ENCODE measurements at places on chromosomes 2 and 18.

DNA sequence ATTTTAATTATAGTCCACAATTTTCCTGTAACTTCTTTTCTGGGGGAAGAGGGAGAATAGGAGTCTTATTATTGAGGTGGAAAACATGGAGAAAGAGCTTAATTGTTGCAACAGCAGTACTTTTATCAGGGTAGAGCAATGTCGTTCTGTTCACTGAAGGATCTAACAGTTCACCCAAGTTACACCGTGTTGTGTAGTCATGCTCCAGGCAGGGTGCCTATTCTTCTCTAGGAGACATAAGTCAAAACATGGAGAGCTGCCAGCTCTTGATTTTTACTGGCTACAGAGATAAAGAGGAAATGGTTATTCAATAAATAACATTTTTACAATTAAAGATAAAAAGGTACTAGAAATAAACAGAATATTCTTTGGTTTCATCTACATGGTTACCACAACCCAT is 594.3 kb upstream of the NETO1 start:
- DNase-seq, result peak; percentile 80

- peak; percentile 23 for DNase-seq
These were observed 45.7 kb downstream of the RALB start for GRCh38 chr2:120298173-120298835.

- DNase-seq, result peak; percentile 17
These were observed 16.2 kb downstream of the HNMT start for GRCh38 chr2:137980459-137980858.

- no peak for DNase-seq
These were observed 5.5 kb upstream of the HNRNPA3 start for GRCh38 chr2:177207101-177207500.

- DNase-seq, result peak; percentile 51
These were observed 214.6 kb downstream of the SETBP1 start for GRCh38 chr18:44895176-44895798.

DNA sequence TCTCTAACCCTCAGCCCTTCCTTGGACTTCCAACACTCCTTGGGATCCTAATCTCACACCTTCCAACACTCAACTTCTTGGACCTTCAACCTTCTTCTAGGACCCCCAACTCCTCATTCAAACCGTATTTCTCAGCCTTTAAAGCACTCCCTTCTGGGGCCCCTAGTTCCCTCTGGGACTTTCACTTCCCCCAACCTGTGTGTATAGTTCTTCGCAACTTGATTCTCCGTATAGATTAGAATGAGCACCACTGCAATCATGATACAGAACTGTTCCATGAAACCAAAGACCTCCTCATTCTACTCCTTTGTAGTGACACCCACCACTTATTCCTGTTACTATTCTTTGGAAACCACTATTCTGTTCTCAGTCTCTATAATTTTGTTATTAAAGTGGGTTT is 62.0 kb upstream of the NFU1 start:
- no peak for DNase-seq

DNA sequence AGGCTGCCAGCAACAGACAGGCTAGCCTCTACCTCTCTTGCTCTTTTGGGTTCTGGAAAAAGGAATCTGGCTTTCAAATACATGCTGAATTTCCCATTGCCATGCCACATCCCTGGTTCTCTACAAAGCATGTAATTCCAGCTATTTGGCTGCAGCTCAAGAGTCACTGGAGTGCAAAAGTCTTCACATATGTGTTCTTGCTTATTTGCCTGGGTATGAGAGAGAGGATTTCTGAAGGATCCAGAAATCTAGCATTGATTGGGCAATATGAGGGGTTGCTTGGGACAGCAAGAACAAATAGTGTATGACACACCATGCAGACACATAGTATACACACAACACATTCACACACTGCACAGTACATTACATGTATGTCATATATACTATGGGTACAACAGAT is 30.7 kb upstream of the LGALSL start:
- DNase-seq, result peak; percentile 12

GRCh38 chr2:74137651-74138599 is 9.8 kb downstream of the BOLA3 start:
- no peak for DNase-seq

- no peak for DNase-seq
These were observed 27.6 kb downstream of the RNU4ATAC start for GRCh38 chr2:121558329-121558728.

DNA sequence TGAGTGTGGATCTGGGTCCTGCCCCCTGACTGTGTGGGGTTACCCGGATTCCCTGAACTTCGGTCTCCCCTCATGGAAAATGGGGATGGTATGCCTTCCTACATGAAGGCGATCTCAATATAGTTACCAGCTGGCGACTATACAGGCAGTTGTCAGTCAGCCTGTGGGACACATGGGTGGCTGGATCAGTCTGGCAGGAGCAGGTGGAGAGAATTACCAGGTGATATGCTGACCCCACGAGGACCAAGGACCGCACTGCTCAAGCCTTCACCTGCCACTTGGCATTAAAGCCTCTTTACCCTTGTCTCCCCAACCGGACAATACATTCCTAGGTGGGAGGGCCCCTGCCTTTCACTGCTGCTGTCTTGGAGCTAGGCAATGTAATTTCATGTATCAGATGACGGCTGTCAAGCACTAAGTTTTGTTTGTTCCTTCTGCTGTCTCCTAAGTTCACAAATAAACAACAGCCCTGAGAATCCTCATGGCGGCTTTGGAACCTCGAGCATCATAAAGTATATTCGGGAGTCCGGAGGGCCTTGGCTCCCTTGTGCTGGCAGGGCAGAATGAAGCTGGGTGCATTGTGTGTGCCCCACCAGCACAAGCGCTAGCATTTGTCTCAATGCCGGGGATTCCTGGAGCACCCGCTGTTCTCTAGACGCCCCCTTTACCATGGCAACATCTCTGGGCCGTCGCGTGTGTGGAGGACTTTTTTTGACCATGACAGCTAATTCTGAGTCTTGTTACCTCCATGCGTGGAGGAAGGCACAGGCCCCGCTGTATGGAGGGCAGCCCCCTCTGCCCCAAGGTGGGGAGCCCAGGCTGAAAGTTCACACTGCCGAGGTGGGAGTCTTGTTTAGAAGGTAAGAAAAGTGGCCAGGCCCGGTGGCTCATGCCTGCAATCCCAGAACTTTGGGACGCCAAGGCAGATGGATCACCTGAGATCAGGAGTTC is 48.6 kb downstream of the PDCL3 start:
- DNase-seq, result no peak

GRCh38 chr2:14633061-14633460 is 544 bp downstream of the LRATD1 start:
- no peak for DNase-seq

DNA sequence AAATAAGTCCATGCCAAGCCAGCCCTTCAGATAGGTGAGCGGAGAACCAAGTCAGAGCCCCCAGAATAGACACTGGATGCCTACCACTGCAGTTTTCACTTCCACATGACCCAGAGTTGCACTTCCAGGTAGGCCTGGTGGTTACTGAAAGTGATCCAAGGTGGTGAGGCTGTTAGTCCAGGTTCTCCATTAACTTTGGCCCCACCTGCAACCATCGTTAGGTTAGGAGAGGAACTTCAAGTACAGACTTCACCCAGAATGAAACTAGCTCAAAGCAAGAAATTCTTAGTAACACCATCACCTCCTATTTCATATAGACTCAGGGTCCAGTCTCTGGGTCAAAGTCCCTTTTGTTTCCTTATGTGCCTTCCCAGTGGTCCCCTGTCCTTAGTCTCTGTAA is 293.1 kb upstream of the ID2 start:
- no peak for DNase-seq

GRCh38 chr18:13306583-13306982 is 88.0 kb downstream of the LDLRAD4 start:
- DNase-seq, result peak; percentile 44

GRCh38 chr2:3142961-3143571 is 234.6 kb downstream of the EIPR1 start:
- no peak for DNase-seq

GRCh38 chr2:66255136-66255535 is 179.8 kb upstream of the MEIS1 start:
- no peak for DNase-seq

GRCh38 chr18:79697178-79697577 is 17.6 kb downstream of the CTDP1 start:
- no peak for DNase-seq

DNA sequence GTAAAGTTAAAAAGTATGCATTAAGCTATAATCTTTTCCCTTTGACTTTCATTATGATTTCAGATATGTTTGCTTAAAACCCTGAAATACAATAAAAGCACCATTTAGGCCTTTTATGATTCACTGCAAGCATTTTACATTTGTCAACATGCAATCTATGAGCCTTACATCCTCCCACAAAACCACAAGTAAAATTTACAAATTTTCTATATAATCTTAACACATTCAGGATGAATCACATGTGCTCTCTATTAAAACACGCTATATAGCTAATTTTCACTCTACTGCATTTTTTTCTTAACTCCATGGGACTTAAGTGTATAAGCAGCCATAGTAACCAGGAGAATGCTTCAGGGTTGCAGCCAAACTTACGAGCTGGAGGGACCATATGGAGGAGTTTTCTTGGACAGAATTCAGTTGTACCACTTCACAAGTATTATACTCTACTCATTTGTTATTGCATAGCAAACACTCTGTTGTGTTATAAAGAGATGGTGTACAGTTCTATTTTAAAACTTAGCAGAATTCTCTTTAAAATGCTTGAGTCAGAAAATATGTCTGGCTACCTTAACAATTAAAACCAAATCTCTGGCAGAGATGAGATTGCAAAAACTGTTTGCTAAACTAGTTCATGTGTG is 293.2 kb downstream of the ALK start:
- DNase-seq, result no peak

DNA sequence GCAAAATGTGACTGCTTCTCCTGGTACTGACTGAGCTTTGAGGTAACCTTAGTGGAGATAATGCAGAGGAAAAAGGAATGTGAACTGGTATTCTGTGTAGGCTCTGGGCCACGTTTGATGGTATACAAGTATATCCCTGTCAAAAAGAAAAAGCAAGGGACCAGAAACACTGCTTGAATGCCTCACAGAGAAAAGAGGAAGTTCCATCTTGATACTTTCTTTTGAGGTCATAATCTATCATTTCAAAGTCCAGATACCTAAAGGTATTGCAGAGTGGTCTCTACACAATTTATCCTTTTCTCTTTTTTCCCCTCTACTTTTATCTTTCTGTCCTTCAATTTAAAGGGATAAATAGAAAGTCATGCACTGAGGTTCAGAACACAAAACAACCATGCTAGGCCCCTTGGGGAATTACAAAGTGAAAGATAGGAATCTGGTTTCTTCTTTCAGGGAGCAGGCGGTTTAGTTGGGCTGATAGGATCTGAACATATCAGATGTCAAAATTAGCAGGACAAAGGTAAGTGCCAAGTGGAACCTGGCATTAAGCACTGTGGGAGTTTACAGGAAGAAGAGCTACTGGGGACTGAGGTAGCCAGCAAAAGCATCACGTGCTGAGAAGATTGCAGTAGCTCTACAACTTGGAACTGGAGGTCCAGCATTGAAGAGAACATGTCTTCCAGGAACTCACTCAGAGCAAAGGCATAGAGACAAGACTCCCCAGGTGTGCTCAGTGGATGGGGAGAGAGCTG is 121.2 kb downstream of the LYPD6 start:
- DNase-seq, result no peak

DNA sequence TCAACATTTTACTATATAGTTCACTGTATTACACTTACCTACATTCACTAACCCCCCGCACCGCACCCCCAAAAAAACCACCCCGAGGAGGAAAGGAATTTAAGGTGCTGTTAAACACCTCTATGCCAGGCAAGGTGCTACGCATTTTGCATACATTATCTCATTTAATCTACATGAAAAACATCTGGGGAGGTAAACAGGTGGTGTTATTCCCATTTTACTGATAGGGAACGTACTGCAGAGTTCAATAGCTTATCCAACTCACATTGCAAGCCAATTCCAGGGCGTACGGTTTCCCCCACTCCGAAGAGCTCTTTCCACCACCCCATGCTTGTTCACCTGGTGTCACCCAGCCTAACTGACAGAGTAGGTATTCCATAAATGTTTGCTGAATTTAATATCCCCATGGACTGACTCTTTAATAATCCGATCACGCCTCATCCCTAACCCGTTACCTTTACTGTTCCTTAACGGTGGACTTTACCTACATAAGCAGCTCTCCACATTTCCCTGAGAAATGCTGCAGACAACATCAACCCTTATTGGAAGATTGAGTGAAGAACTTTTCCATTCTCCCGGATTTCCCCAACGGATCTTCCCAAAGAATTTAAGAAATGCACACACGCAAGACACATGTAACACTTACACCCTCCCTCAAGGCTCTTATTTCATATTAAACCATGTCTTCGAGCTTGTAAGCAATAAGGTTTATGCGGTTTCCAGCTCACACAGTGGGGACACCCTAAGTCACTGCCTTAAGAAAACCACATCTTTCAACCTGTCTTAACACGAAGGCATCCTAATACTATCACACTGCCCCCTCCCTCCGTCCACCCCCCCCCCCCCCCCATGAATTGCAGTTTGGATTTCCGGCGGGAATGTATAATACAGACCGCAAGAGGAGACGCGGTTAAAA is 1.2 kb downstream of the RAPH1 start:
- peak; percentile 91 for DNase-seq
